ENCODE measurements at places on chromosomes 3 and 15. TPM values are rescaled to one million over a fixed set of nuclear protein-coding genes. Genes with fewer than 3 reads are reported as not detected.

The FSD2 gene
- total RNA-seq, result not detected

The FBXO40 gene
- not detected for total RNA-seq

The CHL1 gene
- total RNA-seq, result 16.2 TPM

The GLCE gene
- 32.0 TPM for total RNA-seq

The C3orf49 gene
- not detected for total RNA-seq

The CIDEC gene
- total RNA-seq, result not detected

The SPATA12 gene
- total RNA-seq, result not detected

The GNAI2 gene
- total RNA-seq, result 296 TPM

The MYZAP gene
- 0.17 TPM for total RNA-seq

All from bronchial smooth muscle cell (primary cell).